ENCODE measurements at places on chromosomes 7 and 10.

- DNase-seq: no peak
These were observed 205.1 kb upstream of the CXCL12 start for GRCh38 chr10:44589944-44590449.

DNA sequence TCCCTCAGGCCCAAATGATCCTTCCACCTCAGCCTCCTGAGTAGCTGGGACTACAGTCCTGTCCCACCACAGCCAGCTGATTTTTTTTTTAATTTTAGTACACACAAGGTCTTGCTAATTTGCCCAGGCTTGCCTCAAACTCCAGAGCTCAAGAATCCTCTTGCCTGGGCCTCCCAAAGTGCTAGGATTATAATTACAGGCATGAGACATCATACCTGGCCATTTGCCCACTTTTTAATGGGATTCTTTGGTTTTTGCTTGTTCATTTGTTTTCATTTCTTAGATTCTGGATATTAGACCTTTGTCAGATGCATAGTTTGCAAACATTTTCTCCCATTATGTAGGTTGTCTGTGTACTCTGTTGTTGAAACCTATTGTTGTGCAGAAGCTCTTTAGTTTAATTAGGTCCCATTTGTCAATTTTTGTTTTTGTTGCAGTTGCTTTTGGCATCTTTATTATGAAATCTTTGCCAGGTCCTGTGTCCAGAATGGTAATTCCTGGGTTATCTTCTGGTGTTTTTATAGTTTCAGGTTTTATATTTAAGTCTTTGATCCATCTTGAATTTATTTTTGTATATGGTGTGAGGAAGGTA is 95.2 kb downstream of the GLCCI1 start:
- no peak for DNase-seq

DNA sequence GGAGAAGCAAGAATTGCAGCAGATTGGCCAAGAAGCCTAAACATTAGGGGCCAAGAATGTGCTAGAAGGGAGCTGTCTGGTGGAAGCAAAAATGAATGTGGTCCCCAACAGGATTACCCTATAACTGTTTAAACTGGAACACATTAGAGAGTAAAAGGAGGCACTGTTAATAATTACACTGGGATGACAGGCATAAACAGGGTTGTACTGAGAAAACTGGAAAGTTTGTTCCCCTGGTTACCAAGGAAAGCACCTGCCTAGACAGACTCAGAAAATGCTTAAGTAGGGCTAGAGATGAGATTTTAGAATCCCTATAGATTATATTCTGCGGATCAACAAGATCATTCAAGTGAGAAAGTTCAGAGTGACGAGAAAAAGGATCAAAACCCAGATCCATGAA is 100.8 kb downstream of the CTTNBP2 start:
- no peak for DNase-seq

- no peak for DNase-seq
These were observed 35.9 kb downstream of the CCDC3 start for GRCh38 chr10:12965571-12965970.

DNA sequence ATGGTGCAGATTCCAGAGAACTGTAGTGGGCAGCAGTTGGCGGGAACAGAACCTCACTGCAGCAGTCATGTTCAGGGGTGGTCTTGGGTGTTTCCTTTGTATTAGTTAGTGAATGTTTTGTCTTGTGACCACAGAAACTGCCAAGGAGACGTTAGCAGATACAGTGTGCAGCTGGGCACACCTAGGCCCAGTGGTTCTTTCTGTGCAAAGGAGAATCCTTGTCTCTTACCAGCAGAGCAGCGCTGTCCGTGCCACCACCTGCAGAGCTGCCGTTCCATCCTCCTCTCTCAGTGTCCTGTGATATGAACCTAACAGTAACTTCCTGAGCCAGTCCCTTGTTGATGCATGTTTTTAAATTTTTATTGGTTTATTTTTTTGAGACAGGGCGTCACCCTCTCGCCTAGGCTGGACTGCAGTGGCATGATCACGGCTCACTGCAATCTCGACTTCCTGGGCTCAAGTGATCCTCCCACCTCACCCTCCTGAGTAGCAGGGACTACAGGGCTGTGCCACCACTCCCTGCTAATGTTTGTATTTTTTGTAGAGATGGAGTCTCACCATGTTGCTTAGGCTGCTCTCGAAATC is 60.6 kb downstream of the WDR37 start:
- no peak for DNase-seq

DNA sequence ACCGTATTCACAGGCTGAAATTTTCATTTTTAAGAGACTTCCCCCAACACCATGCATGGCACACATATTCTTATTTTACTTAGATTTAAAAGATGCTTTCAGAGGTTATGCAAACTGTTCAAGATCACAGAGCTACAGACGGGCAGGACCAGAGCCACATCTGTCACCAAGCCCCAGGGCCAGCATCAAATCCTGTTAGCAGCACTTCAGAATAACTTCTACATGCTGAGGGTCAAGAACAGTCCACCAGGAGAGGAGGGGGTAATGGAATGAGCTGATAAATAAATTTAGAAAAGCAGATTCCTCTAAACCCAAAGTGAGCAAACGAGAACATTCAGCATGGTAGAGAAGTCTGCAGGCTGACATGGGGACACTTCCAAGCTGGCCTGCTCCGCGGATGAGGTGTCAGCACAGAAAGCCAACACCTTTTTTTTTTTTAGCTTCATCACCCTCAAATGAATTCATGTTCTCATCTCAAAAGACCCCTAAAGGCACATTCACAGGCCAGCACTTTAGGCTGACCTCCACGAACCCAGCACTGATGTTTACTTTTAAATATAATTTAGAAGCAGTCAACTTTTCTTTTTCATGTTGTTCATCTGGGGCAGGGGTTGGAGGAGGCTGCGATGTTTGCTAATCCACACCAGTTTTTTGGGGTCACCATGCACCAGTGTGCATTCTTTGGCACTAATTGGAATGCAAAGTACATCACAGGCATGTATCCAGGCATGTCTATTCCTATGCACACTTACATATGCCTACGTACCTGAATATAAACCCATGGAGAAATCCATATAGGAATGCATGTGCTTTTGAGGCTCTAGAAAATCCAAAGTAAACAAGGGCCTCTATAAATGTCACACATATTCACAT is 249.0 kb downstream of the TNS3 start:
- no peak for DNase-seq

GRCh38 chr7:43394441-43395130 is 188.3 kb upstream of the STK17A start:
- no peak for DNase-seq

DNA sequence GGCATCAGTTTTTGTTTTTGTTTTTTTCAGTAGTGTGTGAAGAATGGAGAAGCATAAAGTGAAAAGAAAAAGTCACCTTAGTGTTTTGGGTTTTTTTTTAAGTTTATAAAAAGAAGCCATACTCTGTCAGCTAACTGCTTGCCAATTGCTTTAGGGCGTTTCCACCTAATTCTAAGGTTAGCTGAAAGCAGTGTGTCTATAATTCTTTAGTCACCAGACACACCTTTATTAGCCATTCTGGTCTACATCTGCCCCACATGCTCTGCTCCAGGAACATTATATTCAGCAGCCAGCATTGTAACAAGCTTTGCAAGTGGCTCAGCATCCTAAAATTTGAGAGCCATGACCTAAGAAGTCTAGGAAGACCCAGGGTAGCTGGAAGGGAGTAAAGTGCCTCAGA is 14.1 kb upstream of the SLC16A12 start:
- no peak for DNase-seq

DNA sequence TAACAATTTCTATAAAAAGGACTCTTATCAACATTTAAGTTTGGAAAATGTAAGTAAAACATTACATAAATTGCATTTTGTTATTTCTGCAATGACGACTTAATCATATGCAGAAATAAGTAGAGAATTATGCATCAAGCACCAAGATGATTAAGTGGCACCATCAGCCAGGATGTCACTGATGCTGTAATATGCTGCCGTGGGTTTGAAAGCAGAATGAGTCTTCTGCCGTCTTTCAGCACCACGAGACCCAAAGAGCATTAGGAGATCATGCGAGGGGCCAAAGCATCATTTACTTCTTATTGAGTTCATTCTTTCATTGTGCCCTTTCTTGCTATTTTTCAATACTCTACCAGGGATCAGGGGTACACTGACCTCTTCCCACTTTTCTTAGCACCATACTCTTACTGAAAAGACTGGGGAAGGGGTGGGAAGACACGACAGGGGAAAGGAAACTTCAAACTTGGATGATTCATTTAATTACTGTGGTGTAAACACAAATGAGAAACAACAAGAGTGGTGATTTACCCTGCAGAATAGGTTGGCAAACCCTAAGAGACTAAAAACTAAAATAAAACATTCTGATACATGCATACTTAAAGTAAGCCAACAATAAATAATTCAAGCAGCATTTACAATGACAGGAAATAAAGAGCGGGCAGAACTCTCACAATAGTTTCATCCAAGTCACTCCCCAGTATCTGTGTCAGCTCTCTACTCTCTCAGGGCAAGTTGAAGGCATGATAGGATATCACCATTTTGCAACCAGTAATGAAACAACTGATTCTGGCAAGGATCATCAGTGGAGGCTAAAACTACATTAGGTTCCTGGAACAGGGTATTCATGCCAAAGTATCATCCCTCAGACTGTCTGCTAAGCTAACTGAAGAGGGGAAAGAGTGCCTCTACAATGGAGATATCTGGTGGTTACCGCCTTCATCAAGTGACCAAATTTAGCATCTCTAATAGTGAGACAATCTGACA is 70.8 kb downstream of the CUL2 start:
- no peak for DNase-seq

- DNase-seq: no peak
These were observed 141.2 kb downstream of the GLI3 start for GRCh38 chr7:42095791-42096190.

- peak; percentile 21 for DNase-seq
These were observed 31.0 kb upstream of the NUB1 start for GRCh38 chr7:151310578-151310977.

DNA sequence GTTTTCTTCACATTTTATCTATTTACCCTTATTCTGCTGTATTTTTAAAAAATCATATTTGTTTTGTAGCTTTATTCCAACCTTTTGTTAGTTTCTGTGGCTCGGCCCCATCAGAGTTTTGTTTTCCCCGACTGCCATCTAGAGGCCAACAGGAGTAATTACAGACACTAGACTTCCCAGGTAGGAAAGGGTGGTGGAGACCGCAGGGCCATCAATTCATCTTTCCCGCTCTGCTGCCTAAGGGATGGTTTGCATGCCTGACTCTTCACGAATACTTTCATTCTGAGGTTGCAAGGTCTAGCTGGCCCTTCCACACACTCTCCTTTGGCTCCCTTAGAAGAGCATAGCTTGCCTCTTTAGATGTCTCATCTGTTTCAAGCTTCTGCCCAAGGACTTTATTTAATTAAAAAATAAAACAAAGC is 38.3 kb downstream of the LYZL2 start:
- peak; percentile 67 for DNase-seq

GRCh38 chr10:127526161-127526560 is 22.9 kb upstream of the NPS start:
- DNase-seq: no peak

DNA sequence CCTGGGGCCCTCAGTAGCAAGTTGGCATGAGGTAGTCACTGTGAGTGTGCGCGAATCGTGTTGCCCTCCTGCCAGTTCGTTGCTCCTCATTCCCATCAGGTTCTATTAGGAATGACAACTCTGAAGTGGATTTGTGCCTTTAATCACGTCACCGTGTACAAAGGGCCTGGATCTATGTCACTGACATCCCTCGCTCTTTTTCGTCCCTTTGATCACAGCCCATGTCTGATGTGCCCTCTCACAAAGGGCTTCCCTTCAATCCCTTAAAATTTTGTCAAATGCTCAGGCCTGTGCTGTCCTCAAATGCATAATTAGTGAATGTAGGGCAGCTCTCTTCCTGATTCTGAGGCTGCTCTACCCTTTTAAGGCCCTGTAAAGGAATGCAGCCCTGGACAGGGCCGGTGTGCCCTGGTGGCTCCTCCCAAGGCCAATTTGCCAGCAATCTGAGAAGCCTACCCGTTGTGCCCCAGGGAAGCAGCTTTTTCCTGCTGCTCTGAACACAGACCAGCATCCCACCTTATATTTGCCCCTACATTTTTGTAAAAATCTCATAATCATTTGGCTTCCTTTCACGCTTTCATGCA is 93.6 kb downstream of the TMEM178B start:
- DNase-seq: no peak

DNA sequence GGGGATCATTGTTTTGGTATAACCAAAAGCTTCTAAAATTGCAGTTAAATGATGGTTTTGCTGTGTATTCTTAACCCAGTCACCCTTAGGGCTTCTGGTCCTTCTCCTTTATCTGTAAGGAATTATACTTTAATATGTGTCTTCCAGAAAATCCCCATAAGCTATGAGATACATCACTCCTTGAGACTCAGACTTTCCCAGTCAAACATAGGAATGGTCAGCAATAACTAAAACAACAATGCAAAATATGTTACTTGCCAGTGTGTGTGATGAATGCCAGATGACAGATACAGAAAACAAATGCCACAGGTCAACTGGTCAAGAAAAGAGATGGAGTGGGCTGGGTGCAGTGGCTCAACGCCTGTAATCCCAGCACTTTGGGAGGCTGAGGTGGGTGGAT is 10.1 kb downstream of the ADD3 start:
- no peak for DNase-seq

DNA sequence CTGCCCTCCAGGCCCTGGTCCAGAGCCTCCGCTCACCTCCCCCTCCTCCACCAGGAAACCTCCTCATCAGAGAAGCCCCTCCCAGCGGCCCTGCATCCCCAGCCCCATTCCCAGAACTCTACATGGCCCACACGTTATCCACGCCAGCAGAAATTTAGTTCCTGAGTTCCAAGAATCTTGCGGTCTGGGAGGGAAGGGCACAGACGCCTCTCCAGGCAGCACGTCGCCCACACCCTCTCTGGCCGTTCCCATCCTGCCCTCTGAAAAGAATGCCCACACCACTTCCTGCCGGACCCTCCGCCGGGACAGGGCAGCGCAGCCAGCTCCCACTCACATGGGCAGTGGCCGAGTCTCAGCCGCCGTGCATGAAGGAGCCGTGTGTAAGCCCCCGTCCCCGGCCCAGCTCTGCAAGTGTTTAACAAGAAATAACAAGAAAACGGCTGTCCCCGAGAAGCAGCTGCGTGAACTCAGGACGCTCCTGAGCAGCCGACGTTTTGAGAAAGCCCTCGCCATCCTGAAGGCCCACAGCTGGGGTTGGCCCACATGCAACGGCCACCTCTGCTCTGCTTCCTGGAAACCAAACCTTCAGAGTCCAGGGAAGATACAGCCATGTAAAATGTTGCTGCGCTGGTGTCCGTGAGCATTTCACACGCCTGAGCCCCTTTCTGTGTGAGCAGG is 17.4 kb downstream of the ADGRA1 start:
- no peak for DNase-seq

DNA sequence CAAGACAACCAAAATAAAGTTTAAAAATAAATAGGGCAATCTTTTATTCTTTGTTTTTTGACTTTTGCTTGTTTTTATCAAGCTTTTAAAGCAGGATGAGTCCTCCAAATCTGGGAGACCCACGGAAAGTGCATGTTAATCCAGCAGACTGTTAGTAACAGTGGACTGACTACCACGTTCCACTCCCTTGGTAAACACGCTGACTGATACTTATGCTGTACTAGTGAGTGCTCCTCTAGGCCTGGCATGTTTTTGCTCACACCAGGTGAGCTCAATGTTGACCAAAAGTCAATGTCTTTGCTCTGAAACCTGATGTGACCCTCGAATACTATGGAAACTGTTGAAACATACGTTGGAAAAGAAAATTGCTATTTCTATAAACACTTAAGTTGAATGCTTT is 88.4 kb downstream of the KIAA1549 start:
- no peak for DNase-seq

- DNase-seq: peak; percentile 2
These were observed 82.7 kb downstream of the FAM204A start for GRCh38 chr10:118259288-118259906.
